Activated CD4-positive, alpha-beta T cell treated with anti-CD3 and anti-CD28 coated beads, Interleukin-2, amount 10 ng/mL, durations not matched to agents 7 days and 5 days (primary cell): ENCODE measurements at places on chromosomes 7 and 10. TPM values are rescaled to one million over a fixed set of nuclear protein-coding genes. Genes with fewer than 3 reads are reported as not detected.

DNA sequence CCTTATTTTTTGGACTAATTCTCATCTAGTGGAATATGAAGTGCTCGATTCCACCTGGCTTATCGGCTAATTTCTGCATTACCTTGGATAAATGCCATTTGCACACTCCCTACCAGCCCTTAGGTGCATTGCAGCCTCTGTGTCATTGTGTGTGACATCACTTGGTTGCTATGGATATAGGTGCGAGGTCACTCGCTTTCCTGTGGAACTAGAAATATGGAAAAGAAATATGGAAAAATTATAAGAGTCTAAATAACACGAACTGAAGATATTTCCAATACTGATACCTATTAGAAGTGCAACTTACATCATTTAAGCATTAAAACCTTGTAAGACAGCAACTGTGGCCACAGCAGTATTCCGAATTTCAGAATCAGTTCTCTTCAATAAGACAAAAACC lies 2.0 kb downstream of the YWHAG start:
- DNase-seq: no peak

DNA sequence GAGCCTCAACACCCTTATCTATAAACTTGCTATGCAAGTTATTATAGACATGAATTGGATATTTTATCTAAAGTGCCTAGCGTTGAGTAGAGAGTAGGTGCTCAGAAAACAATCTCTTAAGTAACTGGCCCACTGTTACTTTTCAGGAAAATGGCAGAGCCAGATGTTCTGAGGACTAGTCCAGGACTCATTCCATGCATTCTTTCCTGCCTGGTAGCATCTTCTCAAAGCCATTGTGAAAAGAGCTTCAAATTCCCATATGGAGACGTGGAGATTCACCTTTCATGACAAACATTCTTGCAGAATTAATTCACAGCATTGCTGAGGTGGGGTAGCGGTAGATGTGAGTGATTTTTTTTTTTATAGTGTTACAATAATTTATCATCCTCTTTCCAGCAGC lies 35.9 kb upstream of the ITPRID1 start:
- no peak for DNase-seq

- DNase-seq: no peak
Observed at GRCh38 chr7:35355199-35355598, 101.3 kb upstream of the TBX20 start.

GRCh38 chr7:80374321-80374720 lies 137.5 kb downstream of the GNAT3 start:
- DNase-seq: no peak

DNA sequence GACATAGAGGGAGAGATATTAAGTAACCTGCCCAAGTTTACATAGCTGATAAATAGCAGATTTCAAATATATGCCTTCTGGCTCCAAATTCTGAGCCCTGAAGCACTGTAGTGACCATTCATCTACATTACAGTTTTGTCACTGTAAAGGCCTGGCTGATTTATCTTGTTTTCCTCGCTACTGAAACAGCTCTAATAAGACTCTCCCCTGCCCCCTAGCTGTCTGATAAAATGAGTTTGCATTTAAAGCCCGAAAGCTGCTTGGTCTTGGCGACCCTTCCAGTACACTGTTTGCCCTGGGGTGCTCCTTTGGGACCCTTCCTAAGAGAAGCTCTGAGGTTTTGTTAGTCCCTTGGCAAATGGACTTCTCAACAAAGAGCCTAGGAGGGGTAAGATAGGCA lies 59.7 kb upstream of the RAB11FIP2 start:
- DNase-seq: no peak

GRCh38 chr7:77685233-77685632 lies 11.0 kb upstream of the RSBN1L start:
- DNase-seq: no peak

- no peak for DNase-seq
Observed at GRCh38 chr10:79024720-79025198, 44.0 kb upstream of the ZMIZ1 start.

- no peak for DNase-seq
Observed at GRCh38 chr7:27424231-27424630, 181.6 kb downstream of the EVX1 start.

DNA sequence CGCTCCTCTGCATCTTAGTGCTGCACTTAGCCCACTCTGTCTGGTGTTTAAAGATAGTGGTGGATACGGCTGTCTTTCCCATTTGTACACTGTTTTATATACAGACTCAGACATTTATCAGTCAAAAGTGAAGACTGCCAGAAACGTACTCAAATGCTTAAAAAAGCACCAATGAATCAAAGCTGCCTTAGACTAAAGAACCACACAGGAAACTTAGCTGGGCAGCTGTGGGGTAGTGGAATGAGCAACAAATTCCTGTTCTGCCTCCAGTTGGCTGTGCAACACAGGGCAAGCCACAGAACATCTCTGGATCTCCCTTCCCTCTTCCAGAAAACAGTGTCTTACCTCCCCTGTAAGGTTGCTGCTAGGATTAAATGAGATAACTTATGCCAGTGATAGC lies 76.0 kb downstream of the ATXN7L1 start:
- peak; percentile 30 for DNase-seq

GSTO2 gene
- 0.81 TPM for total RNA-seq

- DNase-seq: no peak
Observed at GRCh38 chr7:148255333-148255732, 335.2 kb upstream of the C7orf33 start.

DNA sequence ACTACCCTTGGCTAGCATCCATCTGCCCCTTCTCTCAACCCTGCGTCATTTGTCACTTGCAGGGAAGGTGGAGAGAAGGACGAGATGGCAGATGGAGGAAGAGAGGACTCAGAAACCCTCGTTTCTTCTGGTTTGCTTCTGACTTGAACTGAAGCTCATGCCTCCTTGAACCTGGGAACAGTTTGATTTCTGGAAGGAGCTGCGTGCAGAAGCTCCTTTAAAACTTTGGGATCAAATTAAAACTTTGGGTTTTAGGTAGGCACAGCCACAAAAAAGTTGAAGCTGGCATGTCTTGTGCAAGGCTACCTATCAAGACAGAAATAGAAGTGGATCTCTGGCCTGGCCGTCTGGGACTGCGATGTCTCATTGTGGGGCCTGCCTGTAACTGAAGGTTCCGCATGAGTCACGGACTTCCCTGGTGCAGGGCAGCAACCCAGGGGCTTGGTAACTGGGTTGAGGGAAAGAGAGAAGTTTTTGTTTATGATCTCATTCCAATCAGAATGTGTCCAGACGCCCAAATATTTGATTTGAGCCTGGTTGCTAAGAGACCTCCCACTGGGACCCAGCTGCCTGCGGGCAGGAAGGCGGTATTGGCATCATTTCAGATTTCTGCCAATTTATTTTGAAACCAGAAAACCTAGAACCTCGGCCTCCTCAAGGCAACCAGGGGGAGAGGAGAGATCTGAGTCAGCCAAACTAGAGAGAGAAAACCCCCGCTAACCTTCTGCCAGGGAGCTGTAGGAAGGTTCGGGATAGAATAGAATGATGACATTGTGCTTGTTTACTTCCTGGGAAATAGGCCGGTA lies 15.8 kb upstream of the CAMK1D start:
- DNase-seq: no peak

STEAP1 gene
- not detected for total RNA-seq

DNA sequence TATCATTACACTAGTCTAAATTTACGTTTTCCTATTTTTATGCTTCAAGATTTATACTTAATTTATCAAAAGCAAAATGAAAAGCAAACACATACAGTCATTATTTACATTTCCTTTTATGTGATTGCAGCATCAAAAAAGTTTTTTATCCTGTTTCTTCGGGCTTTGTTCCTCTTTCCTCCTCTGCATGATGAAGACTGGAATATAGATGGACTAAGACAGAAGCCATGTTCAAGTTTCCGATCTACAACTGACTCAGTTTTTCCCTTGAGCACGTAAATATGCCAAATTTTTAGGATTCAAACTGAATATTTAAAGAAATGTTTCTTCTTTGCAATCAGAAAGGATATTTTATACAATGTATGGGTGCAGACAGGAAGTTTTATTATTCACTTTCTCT lies 273.5 kb upstream of the DGKB start:
- DNase-seq: no peak

DNA sequence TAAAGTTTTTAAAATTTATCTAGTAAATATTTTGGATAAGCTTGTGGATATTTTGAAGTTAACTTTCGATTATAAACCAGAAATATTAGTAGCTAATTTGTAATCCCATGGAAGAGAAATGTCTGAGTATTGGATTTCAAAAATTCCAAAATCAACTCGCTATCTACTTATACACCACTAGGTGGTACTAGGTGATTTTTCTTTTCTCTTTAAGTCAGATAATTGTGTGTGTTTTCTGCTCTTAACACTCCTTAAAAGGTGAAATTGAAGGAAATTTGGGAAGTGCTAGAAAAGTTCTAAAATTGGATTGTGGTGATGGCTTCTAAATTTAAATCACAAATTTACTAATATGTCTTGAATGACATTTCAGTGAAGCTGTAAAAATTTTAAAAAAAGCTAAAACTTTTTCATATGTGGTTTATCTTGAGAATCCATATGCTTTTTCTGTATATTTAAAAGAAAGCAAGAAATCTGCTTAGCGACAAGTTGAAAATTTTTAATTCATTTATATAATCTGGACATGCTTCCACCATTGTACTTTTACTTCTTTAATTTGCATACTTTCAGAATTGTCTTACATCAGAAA lies 90.2 kb downstream of the IPMK start:
- no peak for DNase-seq

GRCh38 chr7:131629217-131629882 lies 72.9 kb upstream of the PODXL start:
- DNase-seq: no peak

DNA sequence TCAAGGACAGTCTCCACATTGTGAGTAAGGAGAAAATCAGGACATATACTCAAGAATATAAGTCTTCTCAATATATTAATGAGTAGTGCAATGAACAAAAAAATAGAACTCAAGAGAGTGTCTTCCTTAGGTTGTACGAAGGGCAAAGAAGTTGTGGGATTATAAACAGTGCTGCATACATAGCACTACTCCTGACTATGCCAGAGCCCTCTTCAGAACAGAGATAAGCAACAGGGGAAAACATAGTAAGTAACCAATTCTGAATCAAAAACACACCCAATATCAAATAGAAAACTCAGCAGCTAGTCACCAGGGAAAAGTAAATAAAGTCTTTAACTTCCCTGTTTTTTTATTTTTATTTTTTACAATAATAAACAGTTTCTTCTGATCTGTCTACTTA lies 10.6 kb downstream of the ARHGAP21 start:
- DNase-seq: no peak

- no peak for DNase-seq
Observed at GRCh38 chr10:130854151-130854550, 457.4 kb downstream of the TCERG1L start.

DNA sequence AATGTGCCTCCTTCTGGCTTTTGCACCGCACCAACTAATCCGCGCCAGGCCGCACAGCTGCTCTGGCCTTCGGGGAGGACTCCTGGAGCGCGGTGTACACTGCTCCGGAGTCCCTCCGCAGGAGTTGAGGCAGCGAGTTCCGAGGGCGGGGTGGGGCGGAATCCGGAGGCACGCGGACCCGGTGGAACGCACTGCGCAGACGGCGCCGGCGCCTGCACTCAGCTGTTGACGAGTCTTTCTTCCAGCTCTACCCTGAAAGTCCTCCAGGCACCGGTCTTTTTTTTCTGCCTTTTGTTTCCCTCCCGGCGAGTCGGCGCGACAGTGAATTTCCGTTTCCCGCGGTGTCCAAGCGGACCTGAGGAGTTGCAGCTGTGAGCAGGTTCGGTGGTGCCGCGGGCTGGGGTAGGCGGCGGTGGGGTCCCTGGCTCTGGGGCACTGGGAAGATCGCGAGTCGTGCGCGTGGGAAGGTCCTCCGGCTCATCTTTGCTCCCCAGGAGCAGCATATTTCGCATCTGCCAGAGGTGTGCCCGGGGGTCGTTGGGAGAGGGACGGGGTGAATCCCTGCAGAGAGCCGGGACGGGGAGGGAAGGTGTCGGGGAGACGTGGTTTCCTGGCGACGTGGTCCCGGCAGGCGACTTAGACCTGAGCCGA lies 44.1 kb downstream of the SFTPD start:
- peak; percentile 37 for DNase-seq

PRRT4 gene
- 0.25 TPM for total RNA-seq

MMP21 gene
- total RNA-seq: 0.10 TPM

- DNase-seq: no peak
Observed at GRCh38 chr10:22367471-22367870, 22.2 kb downstream of the SPAG6 start.

IFIT1B gene
- total RNA-seq: not detected

KEL gene
- 0.12 TPM for total RNA-seq

DNA sequence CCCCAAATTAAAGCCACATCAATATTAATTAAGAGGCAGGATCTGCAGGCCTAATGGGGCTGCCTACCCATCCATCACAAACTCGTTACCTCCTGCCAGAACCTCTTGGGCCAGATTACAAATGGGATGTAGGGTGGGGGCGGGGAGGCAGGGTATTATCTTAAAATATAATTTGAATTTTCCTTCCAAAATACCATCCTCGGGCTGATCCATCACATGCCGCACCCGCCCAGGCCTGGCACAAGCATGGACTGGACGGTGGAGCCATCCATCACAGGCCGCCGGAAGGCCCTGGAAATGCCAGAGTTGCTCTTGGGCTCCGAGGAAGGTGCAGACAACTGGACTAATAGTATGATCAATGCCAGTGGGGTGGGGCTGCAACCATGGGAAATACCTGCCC lies 212.8 kb downstream of the GRID1 start:
- DNase-seq: no peak

PAPSS2 gene
- 0.08 TPM for total RNA-seq

GRCh38 chr7:16846601-16847165 lies 35.1 kb downstream of the AGR3 start:
- no peak for DNase-seq
